ENCODE measurements at places on chromosomes 16 and 17.
A peak's percentile ranks its signal among the peaks of the same experiment; 100 is the strongest.

DNA sequence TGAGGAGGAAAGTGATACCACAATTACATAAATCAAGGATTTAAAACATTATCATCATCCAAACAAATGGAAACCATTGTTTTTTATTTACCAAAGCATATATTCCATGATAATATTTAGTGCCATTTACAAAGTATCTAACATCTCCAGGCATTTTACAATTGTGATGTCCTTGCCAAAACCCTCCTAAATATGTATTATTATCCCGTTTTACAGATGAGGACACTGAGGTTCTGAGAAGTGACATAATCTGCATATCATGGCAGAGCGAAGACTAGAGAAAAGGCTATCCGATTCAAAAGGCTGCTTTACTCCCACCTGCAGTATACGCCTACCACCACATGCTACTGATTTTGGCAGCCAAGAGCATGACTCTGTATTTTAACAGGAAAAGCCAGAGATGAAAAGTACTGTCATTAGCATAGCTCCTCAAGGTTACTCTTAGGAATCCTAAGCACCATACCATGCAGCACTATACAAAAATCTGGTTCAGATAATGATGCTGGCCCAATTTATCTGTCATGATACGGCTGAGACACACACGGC, 301.4 kb downstream of the CA10 start:
- no peak for DNase-seq

- peak; percentile 62 for DNase-seq
Measured at GRCh38 chr17:27810211-27810901, 10.0 kb upstream of the NOS2 start.

DNA sequence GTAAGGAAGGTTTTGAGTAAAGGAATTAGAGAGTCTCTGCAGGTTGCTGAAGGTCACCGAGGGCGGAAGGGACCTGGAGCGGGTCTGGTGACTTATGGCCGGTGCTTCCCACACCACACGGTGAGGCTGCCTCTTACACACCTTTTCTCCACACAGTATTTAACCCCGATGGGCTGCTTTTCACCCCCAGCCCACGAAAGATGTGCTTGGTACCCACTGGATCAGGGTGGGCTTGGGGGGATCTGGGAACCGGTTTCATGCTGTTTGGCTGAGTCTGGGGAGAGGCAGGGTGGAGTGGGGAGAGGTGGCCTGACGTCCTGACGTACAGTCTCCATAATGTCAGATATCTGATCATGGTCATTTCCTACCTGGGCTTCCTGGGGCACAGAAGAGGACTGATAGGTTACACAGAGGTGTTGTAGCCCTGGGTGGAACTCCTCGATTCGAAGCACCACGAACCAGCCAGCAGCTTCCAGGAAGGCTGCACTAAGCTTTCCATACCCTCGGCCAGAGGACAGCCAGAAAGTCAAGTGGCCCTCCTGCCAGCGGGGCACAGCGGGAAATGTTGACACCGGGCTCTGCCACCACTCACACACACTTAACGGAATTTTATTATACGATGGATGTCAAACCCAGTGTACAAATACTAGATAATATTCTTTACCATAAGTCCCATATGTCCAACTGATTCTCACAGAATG, 34.0 kb downstream of the OR1D5 start:
- DNase-seq, result no peak

- DNase-seq, result no peak
Measured at GRCh38 chr17:19996502-19996901, 12.7 kb upstream of the SPECC1 start.

GRCh38 chr17:48328457-48328856, 101.6 kb downstream of the SKAP1 start:
- no peak for DNase-seq

DNA sequence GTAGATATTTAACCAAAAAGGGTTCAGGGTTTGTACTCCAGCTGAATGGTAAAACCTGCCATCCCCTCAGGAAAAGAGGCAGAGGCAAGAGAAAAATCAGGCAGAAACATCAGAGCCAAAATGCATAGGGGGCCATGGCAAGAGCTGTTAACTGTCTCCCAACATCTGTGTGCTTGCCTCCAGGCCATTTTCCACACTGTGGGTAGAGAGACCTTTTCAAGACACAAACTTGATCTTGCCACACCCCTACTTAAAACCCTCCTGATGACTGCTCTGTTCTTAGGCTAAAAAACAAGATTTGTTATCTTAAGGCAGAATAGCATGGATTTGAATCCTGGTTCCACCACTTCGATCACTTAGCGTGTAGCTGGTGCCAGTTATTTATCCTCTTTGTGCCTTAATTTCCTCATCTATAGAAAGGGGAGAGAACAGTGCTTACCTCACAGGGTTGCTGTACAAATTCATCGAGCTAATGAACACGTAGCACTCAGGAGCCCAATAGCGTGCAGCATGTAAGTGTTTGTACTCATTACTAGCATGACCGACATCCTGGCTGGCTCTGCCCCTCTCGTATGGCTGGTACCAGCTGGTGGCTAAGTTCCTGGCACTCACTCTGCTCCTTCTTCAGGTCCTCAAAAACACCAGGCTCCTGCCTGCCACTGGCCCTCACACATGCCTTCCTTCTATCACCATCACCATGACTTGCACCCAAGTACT, 25.8 kb downstream of the STAT3 start:
- no peak for DNase-seq

DNA sequence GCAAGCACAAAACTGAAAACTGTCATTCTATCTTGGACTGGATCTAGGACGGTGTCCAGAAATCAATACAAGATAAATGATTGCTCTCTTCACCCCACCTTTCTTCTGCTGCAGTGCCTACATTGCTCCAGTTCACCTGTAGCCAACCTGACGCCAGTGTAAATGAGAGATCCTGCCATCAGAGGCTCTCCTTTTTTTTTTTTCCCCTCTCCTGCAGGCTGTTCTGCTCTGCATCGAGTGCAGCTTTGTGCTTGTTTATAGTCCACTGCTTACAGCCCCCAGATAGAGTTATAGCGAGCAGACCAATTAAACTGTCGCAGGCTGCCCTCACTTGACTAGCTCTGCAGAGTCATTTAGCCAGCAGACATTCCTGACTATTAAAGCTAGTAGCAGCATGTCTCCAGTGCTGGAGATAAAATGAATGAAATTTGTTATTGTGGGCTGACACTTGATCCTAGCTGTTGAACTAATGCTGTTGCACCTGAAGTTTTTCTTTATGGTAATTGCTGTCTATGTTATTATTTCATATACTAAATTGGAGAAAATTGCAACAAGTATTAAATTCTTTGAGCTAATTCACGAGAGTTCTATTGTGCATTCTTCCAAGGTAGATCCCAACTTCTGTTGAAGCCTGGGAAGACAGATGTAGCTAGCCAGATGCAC, 257.1 kb downstream of the FTO start:
- DNase-seq, result no peak

DNA sequence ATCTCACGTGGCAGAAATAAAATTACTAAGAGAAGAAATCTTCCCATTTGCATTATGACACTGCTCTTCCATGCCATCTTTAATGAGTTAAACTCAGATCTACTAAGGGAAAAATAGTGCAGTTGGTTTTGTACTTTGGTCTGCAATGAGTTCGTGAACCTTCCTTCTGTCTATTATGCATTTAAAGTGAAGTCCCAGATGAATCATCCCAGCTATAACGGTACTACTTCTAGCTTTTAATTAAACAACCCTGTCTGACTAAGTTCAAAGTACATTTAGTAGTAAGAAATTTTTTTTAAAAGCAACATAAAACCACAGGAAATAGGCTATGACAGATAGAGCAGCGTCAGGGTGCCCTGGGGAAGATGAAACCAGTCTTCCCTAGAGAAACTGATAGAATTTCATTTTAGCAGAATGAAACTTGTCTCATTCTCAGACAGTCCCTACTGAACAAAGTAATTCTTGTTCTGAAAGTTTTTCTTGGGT, 1.8 kb downstream of the TMIGD1 start:
- peak; percentile 69 for DNase-seq

DNA sequence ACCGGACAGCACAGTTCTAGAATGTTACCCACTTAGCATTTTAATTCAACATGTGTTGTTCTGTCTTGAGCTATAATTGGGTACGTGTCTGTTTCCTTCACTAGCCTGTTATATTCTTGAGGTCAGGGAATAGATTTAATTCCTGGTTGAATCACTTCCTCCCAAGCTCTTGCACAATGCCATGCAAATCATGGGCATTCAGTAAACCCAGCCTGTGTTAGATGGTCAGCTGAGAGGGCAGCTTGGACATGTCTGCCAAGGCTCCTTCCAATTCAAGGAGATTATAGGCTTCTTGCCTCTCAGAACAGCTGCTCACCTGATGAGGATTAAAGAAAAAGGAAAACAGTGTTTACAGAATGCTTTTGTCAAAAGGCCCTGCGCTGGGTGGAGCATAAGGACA, 12.6 kb downstream of the C1QTNF1 start:
- no peak for DNase-seq

DNA sequence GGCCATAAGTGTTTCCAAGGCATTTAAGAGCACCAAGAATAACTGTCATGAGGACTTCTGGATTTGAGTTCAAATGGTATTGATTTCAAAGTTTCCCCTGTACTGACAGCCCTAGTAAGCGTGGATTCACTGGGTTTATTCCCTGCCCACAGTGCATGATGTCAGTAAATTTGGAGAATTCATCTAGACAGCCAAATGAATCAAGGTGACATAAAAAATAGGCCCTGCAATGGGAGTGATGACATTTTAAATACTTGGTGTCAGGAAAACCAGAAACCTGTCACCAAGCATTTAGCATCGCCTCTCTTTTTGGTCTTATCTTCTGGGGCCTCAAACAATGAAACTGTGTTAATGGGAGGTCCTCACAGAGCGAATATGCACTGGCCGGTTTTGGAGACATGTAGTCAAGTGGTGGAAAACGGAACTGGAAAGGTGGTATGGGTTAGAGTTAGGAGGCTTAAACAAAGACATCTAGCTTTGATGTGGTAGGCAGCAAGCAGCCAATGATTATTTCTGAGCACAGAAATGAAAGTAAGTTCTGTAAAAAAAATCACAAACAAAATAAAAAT, 29.1 kb downstream of the COG4 start:
- no peak for DNase-seq

GRCh38 chr17:81921537-81921862, 3.5 kb upstream of the SIRT7 start:
- no peak for DNase-seq

DNA sequence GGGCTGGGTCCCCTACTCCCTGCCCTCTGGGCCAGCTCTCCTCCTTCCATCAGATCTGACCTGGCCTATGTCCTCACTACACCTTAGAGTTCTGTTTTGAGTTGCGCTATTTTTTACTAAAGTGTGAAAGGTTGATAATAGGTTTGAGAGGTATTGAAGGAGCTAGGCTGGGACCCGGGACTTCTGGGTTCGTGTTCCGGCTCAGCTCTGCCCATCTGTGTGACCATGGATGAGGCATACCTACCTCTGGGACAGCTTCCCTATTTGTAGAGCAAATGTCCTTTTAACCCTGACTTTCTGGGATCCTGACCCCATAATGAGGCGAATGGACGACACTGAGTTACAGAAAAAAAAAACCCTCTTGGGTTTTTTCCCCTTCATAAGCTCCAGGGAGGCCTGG, 36.0 kb downstream of the IL21R start:
- DNase-seq, result no peak

GRCh38 chr17:16443511-16444257, 28.3 kb downstream of the TRPV2 start:
- peak; percentile 26 for DNase-seq

DNA sequence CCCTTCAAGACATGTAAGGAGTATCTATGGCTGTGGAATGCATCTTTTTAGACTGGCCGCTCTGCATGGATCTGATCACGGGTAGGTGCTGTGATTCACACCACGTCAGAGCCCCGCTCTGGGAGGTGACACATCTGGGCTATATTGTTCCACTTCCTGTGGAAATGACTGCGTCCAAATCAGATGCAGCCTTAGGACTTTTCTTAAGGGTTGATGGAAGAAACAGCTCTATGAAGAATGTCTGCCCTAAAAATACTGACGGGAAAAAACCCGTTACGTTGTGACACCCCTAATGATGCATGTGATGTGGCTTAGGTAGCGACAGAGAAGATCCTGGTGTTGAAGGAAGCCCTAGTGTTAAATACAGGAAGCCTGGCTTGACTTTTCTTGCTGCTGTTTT, 12.2 kb downstream of the BANP start:
- peak; percentile 84 for DNase-seq

- no peak for DNase-seq
Measured at GRCh38 chr16:50398336-50398735, 29.5 kb upstream of the BRD7 start.

- DNase-seq, result peak; percentile 61
Measured at GRCh38 chr16:27355610-27356009, 41.8 kb downstream of the IL4R start.

- DNase-seq, result no peak
Measured at GRCh38 chr17:76614912-76615617, 28.5 kb downstream of the ST6GALNAC1 start.

- no peak for DNase-seq
Measured at GRCh38 chr17:47192554-47192953, 3.5 kb upstream of the CDC27 start.

- no peak for DNase-seq
Measured at GRCh38 chr17:43782913-43783680, 2.9 kb downstream of the CFAP97D1 start.

- DNase-seq, result no peak
Measured at GRCh38 chr17:29828676-29829284, 101.2 kb downstream of the SSH2 start.

GRCh38 chr17:72683506-72684404, 408.7 kb downstream of the SLC39A11 start:
- no peak for DNase-seq

Measured in stimulated activated CD4-positive, alpha-beta T cell treated with anti-CD3 and anti-CD28 coated beads, Interleukin-1b, Interleukin-23, amount 100 ng/mL, for 48 hours (primary cell).